ENCODE measurements at places on chromosomes 16 and 17.
A peak's percentile ranks its signal among the peaks of the same experiment; 100 is the strongest.

DNA sequence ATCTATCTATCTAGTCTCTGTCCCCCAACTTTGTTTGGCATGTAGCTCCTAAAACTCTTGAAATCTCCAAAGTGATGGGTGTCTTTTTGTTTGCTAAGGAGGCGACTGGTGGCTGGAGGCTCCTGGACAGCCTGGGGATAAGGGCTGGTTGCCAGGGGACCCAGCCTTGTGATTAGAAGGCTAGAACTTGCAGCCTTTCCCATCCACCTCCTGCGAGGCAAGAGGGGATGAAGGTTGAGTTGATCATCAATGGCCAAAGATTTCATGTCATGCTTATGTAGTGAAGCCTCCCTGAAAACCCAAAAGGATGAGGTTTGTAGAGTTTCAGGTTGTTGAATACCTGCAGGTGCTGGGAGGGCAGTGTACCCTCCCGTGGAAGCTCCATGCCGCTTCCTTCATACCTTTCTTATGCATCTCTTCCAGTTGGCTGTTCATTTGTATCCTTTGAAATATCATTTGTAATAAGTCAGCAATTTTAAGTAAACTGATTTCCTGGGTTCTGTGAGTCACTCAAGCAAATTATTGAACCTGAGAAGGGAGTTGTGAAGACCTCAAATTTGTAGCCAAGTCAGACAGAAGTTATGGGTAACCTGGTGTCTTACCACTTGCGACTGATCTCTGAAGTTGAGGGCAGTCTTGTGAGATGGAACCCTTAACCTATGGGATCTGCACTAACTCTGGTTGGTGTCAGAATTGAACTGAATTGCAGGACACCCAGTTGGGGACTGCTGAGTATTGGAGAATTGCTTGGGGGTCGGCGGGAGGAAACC lies 202.4 kb downstream of the SEC14L1 start:
- no peak for DNase-seq

DNA sequence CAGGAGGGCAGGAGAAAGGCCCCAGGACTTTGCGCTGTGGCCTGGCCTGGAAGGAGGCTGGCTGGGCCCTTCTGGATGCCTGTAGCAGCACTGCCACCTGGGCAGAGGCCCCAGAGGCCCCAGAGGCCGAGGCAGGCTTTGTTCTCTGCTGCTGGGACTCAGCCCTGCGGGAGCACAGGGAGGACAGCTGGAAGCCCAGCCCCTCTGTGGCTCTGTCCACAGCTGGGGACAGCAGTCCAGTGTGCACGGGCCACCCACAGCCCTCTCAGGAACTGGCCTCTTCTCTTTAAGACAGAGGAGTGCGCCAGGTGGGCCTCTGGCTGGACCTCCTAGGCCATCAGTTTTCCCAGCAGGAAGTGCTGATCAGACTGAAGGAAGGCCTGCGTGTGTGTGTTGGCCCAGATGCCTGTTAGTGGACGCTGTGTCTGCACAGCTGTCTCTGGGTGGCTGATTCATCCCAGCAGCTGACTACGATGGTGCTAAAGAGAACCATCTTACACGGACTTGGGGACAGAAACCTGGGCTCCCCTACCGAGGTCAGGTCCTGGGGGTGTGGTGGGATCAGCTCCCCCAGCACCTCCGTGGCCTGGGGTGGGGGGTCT lies 26.9 kb upstream of the ZNF750 start:
- DNase-seq = no peak

DNA sequence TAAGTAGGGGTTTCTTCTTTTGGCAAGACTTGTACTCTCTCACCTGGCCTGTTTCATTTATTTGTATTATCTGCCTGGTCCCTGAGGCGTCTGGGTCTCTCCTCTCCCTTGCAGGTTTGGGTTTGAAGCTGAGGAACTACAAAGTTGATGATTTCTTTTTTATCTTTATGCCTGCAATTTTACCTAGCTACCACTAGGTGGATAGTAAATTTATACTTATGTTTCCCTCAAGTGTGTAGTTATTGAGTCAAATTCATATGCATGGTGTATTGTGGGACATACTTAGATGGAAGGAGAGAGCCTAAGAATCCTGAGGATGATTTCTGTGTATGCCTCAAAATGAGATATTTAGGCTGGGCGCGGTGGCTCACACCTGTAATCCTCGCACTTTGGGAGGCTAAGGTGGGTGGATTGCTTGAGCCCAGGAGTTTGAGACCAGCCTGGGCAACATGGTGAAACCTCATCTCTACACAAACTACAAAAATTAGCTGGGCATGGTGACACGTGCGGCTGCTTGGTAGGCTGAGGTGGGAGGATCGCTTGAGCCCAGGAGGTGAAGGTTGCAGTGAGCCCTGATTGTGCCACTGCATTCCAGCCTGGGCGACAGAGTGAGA lies 13.6 kb downstream of the TMEM98 start:
- no peak for DNase-seq

- DNase-seq = peak; percentile 61
These were observed 132.0 kb downstream of the ANKRD11 start for GRCh38 chr16:89358030-89359005.
